ENCODE measurements at places on chromosomes 12 and 14. TPM values are rescaled to one million over a fixed set of nuclear protein-coding genes. Genes with fewer than 3 reads are reported as not detected.

DNA sequence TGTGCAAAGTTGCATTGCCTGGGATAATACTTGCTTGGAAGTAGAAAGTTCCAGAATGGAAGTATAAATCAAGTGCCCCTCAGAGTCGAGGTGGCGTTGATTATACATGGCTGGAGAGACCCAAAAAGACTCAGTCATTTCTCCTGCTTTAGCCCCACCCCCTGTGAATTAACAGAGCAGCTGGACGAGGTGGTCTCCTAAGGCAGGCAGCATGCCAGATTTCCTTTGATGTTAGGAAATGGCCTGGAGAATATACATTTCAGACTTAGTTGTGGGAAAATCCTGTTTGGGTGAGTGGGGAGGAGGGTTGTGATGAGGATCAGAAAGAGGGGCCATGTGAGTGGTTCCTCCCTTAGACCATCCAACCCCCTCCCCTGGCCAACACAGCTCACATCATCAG is 406.1 kb upstream of the TMPO start:
- DNase-seq, result no peak

DNA sequence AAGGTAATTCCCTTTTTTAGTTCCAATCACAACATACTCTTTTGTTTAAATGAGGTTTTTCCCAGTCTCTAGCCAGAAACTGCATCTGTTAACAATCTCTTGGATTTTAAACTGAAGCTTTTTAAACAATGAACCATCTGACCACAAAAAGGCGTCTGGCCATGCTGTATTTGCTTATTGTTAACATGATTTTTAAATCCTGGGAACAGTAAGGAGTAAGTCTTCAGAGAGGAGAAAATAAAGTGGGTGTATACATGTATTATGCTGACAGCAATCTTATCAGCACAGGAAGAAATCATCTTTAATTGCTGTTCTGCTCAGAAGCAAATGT is 106.2 kb downstream of the DAAM1 start:
- peak; percentile 33 for DNase-seq

DNA sequence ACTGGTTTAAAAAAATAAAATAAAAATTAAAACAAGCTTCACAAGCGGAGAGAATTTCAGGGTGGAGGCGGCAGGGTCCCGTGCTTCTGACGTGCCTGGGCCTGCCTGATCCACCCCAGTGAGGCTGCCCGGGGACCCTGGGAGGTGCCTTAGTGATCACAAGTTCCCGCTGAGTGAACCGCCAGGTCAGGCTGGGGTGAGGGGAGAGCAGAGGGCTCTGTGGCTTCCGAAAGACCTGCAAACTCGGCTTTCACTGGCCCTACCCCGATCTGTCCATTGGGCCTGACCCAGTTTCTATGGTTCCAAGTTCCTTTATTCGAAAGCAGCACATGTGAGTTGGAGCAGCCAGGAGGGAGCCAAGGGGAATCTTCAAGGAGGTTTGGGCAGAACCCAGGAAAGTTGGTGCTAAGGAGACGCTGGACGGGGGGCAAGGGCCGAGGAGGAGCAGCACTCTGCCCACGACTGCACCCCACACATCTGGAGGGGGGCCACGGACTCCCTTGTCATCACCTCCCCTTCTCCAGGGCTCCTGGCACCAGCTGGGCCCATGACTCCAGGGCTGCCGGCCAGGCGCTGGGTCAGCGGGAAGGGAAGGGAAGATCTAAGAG is 12.9 kb downstream of the MMP14 start:
- DNase-seq, result peak; percentile 54

DNA sequence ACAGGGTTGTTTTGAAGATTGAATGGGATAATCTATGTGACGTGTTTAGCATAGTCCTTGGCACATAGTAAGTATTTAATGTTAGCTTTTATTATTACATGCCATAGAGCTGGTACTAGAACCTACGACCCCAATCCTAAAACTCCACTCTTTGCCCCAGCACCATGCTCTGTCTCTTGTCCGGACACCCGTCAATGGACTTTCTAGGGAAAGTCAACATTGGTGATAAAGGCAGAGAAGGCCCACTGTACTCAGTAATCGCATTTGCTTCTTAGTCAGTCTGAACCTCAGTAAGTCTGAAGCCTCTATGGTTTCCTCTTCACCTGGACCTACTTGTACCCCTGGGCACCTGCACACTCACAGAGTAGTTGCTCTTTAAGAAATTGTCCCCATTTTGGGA is 153.1 kb upstream of the PRMT8 start:
- no peak for DNase-seq

DNA sequence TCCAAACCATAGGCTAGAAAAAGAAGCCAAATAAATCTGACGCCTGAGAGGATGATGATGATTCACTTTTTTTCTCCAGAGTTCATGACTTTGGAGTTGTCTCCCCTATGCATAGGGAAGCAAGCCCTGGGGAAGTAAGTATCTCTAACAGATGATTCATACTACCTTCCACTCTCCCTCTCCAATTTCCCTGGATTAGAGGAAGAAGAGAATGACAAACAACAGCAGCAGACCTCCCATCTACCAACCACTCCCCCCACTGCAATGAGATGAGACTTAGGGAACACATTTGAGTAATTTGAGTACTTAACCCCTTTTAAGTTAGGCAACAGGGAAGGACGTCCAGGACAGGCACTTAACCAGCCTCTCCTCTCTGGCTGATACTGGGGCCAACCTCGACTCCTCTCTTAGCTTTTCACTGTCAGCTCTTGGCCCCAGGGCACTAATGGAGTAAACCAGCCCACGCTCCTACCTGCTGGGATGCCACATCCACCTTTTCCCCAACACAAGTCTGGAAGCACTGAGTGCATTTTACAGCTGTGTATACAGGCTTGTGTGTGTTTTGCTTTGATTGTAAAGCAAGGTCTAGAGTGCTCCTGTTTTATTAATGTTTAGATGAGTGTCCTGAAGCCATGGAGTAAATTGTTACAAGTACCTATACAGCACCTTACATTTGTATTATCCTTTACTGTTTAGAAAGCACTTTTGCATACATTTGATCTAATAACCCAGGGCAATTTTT is 180.7 kb downstream of the PHLDA1 start:
- peak; percentile 92 for DNase-seq

RNASE7 gene
- not detected for total RNA-seq

DNA sequence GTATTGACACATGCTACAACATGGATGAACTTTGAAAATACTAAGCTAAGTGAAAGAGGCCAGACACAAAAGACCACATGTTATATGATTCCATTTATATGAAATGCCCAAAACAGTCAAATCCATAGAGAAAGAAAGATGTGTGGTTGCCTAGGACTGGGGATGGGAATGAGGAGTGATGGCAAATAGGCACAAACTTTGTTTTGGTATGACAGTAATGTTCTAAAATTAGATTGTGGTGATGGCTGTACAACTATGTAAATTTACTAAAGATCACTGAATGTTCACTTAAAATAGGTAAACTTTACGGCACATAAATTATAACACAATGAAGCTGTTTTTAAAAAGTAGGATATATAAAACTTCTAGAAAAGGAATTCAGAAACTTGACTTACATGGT is 41.7 kb downstream of the PPP1R13B start:
- DNase-seq, result no peak

DNA sequence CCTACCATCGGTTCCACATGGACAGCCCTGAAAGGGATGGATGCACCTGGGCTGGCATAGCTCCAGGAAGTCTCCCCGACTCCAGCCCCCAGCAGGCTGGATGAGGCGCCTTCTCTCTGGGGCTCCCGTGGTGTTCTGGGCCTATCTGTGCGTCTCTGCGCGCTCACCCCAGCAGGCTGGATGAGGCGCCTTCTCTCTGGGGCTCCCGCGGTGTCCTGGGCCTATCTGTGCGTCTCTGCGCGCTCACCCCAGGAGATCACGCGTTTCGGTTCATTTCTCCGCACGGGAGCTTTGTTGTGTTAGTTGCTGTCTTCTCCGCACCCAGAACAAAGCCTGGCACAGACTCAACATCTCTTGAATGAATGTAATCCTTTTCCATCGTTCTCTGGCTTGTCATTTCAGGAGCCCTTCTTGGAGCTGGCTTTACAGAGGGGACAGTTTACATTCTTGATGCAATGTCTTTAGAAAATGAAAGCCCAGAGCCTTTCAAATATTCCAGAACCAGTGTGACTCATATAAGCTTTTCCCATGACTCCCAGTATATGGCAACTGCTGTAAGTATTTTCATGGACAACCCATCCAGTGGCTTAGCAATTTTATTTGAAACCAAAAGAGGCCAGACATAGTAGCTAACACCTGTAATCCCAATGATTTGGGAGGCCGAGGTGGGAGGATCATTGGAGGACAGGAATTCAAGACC is 40.3 kb downstream of the CFAP251 start:
- DNase-seq, result no peak

DNA sequence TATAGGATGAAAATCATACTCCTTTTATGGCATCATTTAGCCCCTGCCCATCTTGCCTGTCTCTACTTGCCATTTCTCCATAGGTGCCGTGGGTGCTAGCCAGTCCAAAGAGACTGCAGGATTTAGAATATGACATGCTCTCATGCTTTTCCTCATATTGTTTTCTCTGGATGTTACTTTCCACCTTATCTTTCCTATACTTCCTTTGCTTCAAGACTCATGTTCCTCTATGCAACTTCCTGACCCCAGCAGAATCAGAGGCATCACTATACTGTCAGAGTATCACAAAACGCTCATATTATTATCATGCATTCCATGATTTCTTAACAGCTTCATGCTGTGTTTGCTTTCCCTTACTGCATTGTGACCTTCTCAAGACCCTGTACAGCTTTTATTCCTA is 220.8 kb upstream of the ABCD2 start:
- no peak for DNase-seq

GRCh38 chr12:4562034-4562657 is at the start of gene DYRK4:
Gene DYRK4, plus strand, starts transcription at chr12:4562208. Its CDS starts 38 bp downstream, at chr12:4562246.
- peak; percentile 66 for DNase-seq

DNA sequence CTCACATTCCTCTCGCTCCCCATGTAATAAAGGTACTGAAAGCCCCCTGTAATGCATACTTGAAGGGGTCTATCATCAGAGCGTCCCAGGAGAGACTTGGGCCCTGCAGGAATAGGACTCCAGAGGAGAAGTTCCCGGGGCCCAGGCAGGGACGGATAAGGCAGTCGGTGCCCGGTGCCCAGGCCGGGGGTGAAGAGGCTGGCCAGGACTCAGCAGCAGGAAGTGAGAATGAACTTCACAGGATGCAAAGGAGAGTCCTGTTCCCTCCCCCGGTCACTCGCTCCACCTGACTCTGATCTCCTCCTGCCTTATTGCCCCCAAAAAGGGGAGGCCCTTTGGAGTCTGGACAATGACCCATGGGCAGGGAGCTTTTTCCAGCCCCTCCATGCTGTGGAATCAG is 40.2 kb downstream of the LRRC74A start:
- DNase-seq, result no peak
